Stimulated activated CD4-positive, alpha-beta T cell treated with anti-CD3 and anti-CD28 coated beads, Interleukin-12 subunit alpha, Interleukin-12 subunit beta, amount 100 ng/mL, for 4 hours (primary cell): ENCODE measurements at places on chromosomes 3 and 15.

DNA sequence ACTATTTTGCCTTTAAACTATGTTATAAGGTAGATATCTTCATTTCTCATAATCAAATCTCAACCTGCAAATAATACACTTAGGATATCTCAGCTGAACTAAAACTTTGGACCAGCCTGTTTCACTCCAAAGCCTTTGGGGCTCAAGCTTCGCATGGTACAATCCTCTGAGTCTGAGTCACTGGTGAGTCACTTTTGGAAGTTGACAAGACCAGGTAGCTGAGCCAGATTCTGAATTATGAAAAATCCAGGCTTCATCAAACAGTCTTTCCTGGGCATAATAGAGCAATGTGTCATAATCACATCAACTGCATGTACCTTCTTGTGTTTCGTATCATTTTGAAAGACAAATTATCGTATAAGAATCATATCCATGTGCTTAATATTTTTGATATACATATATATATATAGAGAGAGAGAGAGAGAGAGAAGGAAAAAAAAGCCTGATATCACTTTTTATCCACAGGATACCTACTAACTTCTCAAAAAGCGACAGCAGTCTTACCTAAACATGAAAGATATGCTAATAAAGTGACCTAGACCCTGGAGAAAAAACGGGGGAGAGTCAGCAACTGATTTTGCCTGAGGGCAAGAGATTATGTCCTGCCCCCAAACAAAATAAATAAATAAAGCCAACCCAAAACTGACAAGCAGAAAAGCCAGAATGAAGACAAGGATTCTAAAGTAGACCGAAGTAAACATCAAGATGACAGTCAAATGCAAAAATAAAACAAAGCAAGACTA is 263.9 kb upstream of the TGFBR2 start:
- DNase-seq, result no peak

DNA sequence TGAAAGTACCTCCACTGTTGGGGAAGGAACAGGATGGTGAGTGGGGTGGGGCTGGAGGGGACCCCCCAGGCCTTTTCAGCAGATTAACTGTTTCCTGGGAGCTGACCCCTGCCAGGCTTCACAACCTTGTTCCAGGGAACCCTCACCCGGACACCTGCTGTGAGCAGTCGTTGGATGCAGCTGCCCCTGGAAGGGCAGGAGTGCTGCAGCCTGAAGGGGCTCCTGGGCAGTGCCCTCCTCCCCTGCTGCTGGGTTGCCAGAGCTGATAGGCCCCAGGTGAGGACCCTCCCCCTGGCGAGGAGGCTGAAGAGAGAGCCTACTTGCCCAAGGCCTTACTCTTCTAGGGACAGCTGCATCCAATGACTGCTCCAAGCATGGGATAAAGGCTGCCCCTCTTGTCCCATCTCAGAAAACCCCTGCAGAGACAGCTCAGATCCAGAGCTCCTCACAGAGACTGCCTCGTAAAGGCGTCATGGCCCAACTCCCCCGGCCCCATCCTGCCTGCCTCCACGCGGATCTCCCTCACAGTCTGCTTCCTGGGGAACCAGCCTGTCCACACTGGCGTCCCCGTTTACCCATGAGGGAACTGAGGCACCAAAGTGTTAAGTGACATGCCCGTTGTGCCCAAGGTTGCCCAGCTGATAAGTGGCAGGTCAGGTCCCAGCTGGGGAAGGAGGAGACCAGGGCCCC is 193.4 kb upstream of the LINGO1 start:
- no peak for DNase-seq

GRCh38 chr3:170801597-170801996 is 68.4 kb downstream of the RPL22L1 start:
- DNase-seq, result no peak

GRCh38 chr3:139771331-139771730 is 93.6 kb upstream of the NMNAT3 start:
- no peak for DNase-seq

- no peak for DNase-seq
Observed at GRCh38 chr3:117927825-117928224, 1106.8 kb downstream of the IGSF11 start.

DNA sequence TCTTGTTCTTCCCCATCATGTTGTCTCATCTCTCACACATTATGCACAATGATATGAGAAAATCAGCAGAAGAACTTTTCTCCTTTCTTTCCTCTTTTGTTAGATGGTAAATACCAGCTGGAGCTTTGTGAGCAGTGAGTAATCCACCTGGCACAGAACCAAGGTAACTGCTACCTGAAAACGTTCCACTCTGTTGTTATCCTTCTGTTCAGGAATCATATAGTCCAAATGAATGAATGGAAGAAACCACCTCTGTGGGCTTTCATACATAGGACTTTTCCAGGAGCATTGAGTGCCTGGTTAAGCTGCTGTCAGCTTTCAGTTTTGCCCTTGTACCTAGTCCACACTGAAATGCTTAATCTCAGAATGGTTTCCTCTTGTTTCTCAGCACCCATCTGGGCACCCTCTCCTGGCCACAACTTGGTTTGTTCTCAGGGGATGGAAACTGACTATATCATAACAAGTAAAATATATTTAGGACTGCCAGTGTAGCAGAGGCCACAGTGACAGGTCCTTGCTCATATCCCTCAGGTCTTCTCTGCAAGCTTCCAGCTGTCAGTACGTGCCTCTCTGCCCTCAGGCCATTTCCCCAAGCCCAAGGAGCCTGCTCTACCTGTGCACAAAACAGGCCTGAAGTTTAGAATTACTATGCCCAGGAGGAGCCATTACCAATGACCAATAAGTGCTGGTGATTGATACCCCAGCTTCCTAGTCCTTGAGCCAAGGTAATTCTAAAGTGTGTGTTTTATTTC is 23.5 kb upstream of the SLC4A7 start:
- DNase-seq, result no peak

- DNase-seq, result no peak
Observed at GRCh38 chr3:183159333-183159732, 3.2 kb downstream of the LAMP3 start.

DNA sequence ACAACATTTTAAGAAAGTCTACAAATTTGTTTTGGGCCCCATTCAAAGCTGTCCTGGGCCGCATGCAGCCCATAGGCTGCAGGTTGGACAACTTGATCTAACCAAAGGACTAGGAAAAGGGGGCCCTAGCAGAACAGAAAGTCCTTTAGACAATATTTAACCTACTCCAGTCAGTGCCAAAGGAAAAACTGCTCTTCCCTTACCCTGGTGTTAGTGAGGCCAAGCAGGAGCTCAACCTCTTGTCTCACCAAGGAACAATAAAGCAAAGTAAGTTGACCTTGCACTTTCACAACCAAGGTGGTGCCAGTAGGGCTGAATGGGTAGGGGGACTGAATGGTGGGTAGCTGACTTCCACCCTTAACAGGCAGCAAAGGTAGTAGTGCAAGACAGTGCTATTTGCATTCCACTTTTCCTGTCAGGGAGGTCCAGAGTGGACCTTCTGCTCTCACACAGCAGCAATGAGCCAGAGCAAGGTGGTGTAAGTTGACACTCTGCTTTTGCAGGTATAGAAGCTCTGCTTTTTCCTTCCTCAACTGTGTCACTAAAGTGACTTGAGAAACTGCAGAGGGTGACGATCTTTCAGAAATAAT is 124.9 kb downstream of the WDR72 start:
- no peak for DNase-seq

- DNase-seq, result no peak
Observed at GRCh38 chr3:107911337-107912000, 179.4 kb downstream of the CD47 start.

- DNase-seq, result no peak
Observed at GRCh38 chr3:160170409-160171370, 54.5 kb upstream of the C3orf80 start.

- DNase-seq, result no peak
Observed at GRCh38 chr3:77158730-77159581, 119.1 kb downstream of the ROBO2 start.

DNA sequence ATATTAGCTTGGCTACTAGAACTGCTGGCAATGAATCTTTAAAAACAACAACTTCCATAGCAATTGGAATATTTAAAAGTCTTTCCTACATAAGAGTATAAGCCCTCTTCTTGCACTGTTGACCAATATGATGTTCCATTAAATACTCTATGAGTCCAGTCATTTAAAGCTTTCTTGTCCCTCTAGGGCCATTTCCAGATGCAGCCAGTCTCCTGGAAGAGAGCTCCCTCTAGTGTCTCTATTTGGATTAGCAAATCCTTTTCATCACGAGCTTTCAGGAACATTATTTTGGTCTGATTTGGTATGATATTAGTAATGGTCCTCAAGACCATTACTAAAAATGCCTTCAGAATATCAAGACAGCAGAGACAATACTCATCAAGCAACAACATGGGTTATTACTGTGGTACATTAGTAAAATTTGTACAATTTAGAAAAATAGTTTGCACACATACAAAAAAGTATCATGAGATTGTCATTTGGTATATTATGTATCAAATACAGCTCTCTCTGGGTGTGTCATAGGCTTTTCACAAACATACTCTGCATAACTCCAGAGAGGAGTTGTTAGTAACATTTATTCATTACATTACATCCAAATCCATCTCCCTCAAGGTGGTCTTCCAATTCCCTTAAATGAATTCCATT is 101.3 kb downstream of the DPH6 start:
- no peak for DNase-seq

- DNase-seq, result no peak
Observed at GRCh38 chr3:108605491-108605890, 16.0 kb downstream of the DZIP3 start.

- no peak for DNase-seq
Observed at GRCh38 chr15:40446144-40446543, 5.4 kb downstream of the BAHD1 start.

DNA sequence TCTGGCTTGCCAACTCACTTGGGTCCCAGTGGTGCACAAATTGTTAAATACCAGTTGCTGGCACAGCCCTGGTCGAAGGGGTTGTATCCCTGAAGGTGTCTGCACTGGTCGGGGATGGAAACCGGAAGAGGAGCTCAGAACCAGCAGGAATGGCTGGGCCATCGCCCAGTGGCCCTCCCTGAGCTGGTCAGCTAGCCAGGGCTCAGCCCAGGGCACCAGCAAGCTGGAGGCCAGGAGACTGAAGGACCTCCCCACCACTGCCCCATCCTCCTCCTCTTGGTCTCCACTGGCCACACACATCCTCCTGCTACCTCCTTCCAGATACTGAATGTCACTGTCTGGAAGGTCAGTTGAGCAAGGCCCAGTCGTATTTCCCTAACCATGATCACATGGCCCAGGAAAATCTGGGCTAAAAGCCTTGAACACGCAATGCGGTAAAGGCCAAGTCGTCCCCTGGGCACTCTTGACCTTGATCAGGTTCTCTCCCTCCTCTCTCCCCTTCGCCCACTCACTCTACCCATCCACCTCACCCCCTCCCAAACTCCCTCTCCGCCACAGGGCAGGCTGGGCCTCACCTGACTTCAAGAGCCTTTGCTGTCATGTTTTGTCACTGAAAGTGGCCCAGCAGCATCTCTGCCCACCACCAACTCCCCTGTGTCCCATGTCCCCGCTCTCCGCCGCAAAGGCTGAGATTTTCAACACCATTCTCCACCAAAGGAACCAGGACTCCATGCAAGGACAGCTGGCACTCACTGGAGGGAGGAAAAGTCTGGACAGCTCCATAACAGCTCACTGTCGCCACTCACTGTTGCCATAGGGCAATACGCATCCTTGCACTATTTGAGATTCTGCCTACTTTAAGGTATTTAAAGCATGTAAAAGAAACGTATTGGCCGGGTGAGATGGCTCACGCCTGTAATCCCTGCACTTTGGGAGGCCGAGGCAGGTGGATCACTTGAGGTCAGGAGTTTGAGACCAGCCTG is 12.1 kb downstream of the ZDHHC19 start:
- no peak for DNase-seq

DNA sequence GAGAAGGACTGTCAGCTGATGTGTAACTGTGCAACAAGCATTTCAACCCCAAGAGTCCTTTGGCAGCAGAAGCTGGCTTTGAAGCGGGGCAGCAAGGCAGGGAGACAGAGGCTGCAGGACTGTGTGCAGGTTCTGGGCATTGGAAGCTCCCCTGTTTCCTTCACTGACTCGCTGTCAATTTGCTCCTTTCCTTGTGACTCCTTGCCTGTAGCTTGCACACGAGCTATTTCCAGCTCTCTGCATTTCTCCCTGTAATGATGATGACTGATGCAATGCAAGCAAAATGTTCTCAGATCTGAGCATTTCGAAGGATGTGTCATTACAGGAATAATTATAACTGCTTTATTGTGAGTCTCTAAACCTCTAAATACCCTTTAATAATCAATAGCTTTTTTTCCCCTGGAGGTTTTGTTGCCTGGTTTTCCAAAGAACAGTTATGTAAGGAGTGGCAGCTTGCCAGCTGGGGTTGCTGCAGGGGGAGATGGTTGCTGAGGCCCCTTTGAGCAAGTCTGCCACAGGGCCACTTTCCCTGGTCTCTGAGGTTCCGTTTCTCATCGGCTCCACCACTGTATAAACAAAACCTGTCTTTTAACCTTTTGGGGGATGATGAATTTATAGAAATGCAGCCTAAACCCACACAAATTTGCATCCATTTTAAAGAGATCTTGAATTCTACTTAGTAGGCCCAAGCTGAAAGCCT is 2.8 kb downstream of the APOD start:
- DNase-seq, result no peak

DNA sequence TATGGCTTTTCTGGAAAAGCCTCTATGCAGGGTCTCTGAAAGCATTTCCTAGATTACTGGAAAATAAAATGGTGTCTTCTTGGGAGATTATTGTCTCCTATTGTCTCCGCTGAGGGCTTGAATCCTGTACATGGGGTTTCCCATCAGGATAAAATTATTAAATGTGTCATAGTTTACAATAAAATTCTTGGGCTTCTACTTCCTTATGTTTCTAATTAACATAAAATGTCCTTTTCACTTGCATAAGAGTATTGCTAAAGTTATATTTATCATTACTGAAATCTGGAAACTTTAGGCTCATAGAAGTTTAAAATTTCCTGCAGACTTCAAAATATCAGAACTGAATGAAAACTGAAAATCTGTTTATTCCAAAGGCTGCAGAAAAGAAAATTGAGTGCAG is 595.5 kb upstream of the AGTR1 start:
- DNase-seq, result no peak

- no peak for DNase-seq
Observed at GRCh38 chr3:46283881-46284450, 41.7 kb downstream of the CCR3 start.

- DNase-seq, result no peak
Observed at GRCh38 chr3:164794099-164794498, 284.2 kb downstream of the SI start.
